ENCODE measurements at places on chromosomes 16 and 17. TPM values are rescaled to one million over a fixed set of nuclear protein-coding genes. Genes with fewer than 3 reads are reported as not detected.

GRCh38 chr17:67105213-67105612 is 60.9 kb downstream of the CACNG1 start:
- no peaks in the 10 kb centered on the region for H3K4me1 ChIP-seq
- peaks cover 20% of the 10 kb centered on the region for H3K36me3 ChIP-seq
- H3K4me3 ChIP-seq: no peak overlapping the region
- no peaks in the 10 kb centered on the region for H3K27me3 ChIP-seq

The ADGRG3 gene
- total RNA-seq: not detected

GRCh38 chr16:8892101-8892575 is 10.0 kb downstream of the LITAFD start:
- no peak for DNase-seq
- peaks cover 41% of the 10 kb centered on the region for H3K36me3 ChIP-seq
- no peaks in the 10 kb centered on the region for H3K4me1 ChIP-seq
- H3K27me3 ChIP-seq: no peaks in the 10 kb centered on the region
- no peak overlapping the region for H3K4me3 ChIP-seq
- H3K27ac ChIP-seq: no peak overlapping the region

The ACLY gene
- 189 TPM for total RNA-seq

GRCh38 chr17:54680410-54680809 is 220.2 kb upstream of the TOM1L1 start:
- no peaks in the 10 kb centered on the region for H3K4me1 ChIP-seq
- no peak overlapping the region for H3K4me3 ChIP-seq
- no peaks in the 10 kb centered on the region for H3K36me3 ChIP-seq
- no peaks in the 10 kb centered on the region for H3K27me3 ChIP-seq

- no peak overlapping the region for H3K4me3 ChIP-seq
- no peak for DNase-seq
- no peak overlapping the region for H3K27ac ChIP-seq
- H3K36me3 ChIP-seq: no peaks in the 10 kb centered on the region
- H3K4me1 ChIP-seq: no peaks in the 10 kb centered on the region
These were observed 78.5 kb upstream of the NACA2 start for GRCh38 chr17:61669522-61669921.

The MYCBPAP gene
- 0.83 TPM for total RNA-seq

The AMZ2 gene
- 113 TPM for total RNA-seq

DNA sequence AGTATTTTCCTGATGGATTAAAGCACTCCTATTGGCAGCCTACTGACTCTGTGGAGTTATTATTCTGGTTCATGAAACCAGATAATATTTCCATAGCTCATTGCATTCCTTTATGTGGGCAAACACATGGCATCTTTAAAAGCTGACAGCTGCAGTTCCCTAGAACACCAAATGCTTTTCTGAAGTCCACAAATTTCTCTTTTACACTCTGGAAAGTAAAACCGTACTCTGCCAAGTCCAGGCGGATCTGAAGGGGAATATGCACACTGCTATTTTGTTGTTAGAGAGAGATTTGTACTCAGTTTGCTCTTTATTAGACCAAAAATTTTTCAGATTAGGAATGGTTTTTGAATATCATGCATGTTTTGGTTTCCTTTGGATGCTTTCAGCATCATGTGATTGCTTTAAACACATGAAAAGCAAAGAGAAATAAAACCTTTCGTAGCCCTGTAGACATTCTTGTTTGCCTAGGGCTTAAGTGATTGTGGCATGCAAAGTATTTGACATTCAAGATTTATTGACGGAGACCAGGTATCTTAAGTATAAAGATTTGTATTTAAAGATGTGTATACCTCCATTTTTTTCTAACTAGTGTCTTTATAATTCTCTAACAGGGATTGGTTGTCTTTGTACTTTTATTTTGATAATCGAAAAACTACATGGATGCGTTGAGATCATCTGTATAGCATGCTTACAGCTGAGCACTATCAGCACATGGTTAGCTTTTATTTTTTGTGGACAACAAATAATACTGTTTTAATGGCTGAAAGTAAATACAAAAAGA is 19.5 kb downstream of the SEC14L1 start:
- no peak for DNase-seq
- H3K4me1 ChIP-seq: peaks cover 7% of the 10 kb centered on the region
- H3K36me3 ChIP-seq: no peaks in the 10 kb centered on the region
- H3K27me3 ChIP-seq: no peaks in the 10 kb centered on the region
- no peak overlapping the region for H3K4me3 ChIP-seq
- H3K27ac ChIP-seq: no peak overlapping the region

- H3K27me3 ChIP-seq: no peaks in the 10 kb centered on the region
- no peaks in the 10 kb centered on the region for H3K36me3 ChIP-seq
- H3K4me3 ChIP-seq: no peak overlapping the region
- no peak overlapping the region for H3K27ac ChIP-seq
- no peak for DNase-seq
- no peaks in the 10 kb centered on the region for H3K4me1 ChIP-seq
These were observed 484.5 kb upstream of the ERCC4 start for GRCh38 chr16:13435415-13435814.

The LRRC37A gene
- total RNA-seq: 2.4 TPM

The IRF8 gene
- total RNA-seq: 22.0 TPM

The CPHXL2 gene
- total RNA-seq: not detected

The CDT1 gene
- 106 TPM for total RNA-seq

DNA sequence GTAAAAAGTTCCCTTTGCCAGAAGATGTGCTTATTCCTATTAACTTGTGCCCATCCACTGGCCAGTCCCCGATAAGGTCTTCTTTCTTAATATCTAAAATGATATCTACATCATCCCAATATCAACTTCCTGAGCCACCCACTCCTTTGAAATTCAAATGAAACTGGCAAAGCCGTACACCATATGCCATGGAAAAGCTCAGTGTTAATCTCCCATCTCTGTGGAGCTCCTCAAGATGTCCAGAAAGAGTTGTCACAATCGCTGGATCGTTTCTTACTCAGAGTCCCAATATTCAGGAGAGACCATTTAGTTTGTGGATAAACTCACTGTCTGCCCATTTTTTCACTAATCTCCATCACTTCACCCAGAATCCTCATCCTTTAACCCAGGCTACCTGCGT is 420.7 kb downstream of the NPIPA8 start:
- no peaks in the 10 kb centered on the region for H3K4me1 ChIP-seq
- no peak overlapping the region for H3K4me3 ChIP-seq
- no peak overlapping the region for H3K27ac ChIP-seq
- DNase-seq: no peak
- no peaks in the 10 kb centered on the region for H3K27me3 ChIP-seq

The LGALS9 gene
- 9.8 TPM for total RNA-seq

GRCh38 chr17:49592263-49592662 is 16.6 kb downstream of the NXPH3 start:
- no peak for DNase-seq
- peaks cover 16% of the 10 kb centered on the region for H3K36me3 ChIP-seq
- no peaks in the 10 kb centered on the region for H3K27me3 ChIP-seq
- no peak overlapping the region for H3K4me3 ChIP-seq
- no peaks in the 10 kb centered on the region for H3K4me1 ChIP-seq

GRCh38 chr17:8875436-8875835 is 8.0 kb upstream of the PIK3R6 start:
- H3K27ac ChIP-seq: no peak overlapping the region
- H3K36me3 ChIP-seq: no peaks in the 10 kb centered on the region
- H3K4me1 ChIP-seq: no peaks in the 10 kb centered on the region
- no peaks in the 10 kb centered on the region for H3K27me3 ChIP-seq
- H3K4me3 ChIP-seq: no peak overlapping the region

DNA sequence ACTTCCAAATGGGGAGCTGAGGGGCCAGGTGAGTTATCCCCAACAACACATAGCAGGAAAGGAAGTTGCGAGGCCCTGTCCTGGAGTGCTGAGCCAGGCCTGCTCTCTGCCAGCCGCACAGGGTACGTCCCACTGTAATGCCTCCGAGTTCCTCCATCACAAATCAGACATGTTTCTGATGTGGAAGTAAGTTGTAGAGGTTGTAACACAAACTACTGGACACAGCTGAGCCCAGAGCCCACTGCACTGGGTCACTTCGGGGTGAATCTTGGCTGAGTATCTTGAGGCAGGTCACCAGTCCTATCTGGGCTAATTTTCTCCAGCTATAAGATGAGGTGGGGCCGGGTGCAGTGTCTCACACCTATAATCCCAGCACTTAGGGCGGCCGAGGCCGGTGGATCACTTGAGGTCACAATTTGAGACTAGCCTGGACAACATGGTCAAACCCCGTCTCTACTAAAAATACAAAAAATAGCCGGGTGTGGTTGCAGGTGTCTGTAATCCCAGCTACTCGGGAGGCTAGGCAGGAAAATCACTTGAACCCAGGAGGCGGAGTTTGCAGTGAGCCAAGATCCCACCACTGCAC is 100.8 kb upstream of the CDH5 start:
- H3K27me3 ChIP-seq: peaks cover 4% of the 10 kb centered on the region
- H3K4me3 ChIP-seq: no peak overlapping the region
- peaks cover 5% of the 10 kb centered on the region for H3K4me1 ChIP-seq
- DNase-seq: no peak
- no peaks in the 10 kb centered on the region for H3K36me3 ChIP-seq

The FLYWCH2 gene
- total RNA-seq: 27.2 TPM

DNA sequence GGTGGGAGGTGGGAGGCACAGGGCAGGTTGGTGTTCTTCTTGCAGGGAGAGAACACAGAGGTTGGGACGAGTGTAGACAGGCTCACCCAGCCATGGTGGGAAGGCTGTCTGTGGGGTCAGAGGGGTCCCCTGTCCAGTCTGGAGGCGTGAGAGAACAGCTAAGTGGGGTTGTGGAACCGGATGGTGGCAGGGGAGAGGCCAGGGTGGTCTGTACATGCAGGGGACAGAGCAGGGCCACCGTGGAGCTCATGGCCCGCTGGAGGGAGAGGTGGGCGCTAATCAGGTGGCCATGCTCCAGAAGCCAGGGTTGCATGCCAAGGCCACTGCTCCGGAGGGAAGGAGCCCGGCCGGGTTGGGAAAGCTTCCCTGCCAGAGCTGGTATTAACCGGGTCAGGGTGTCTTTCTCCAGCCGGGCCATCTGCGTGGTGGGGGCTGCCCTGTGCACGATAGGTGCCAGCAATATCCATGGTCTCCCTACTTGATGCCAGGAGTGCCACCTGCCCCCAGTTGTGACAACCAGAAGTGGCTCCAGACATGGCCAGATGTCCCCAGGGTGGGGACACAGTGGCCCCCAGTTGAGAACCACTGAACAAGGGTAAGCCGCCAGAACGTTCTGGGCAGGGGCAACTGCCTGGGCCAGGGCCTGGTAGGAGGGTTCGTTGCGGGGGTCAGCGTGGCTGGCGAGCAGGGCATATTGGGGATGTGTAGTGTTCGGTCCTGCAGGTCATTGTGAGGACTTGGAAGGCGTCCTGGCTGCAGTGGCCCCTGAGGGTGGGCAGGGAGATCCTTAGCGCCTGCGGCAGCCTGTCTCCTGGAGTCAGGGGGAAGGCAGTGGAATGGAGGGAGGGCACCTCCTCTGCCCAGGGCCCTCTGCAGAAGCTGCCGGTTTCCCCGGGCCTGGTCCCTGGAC is 5.1 kb downstream of the SNN start:
- no peak for DNase-seq
- H3K36me3 ChIP-seq: peaks cover 8% of the 10 kb centered on the region
- H3K4me3 ChIP-seq: no peak overlapping the region
- no peak overlapping the region for H3K27ac ChIP-seq
- no peaks in the 10 kb centered on the region for H3K27me3 ChIP-seq
- H3K4me1 ChIP-seq: peaks cover 44% of the 10 kb centered on the region

DNA sequence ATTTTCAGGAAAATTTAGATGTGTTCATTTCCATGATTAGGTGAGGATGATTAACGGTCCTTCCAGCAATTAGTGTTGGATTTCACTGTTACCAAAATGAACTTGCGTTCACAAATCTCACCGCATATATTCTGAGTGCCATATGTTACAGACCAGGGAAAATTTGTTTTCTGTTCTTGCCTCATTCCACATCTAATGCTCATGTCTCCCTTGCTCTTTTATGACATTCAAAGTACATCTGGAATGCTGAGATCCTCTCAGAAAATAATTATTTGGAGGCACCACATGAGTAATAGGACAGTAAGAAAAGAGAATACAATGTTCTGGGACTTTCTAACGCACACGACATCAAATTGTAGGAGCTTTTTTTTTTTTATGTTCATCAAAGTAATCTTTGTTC is 406.5 kb downstream of the SHISA9 start:
- H3K4me1 ChIP-seq: no peaks in the 10 kb centered on the region
- H3K27me3 ChIP-seq: no peaks in the 10 kb centered on the region
- no peak overlapping the region for H3K27ac ChIP-seq
- no peak for DNase-seq

GRCh38 chr17:45436625-45437464 is 4.2 kb upstream of the ARHGAP27 start:
- H3K4me1 ChIP-seq: peaks cover 3% of the 10 kb centered on the region
- H3K27me3 ChIP-seq: no peaks in the 10 kb centered on the region
- no peak overlapping the region for H3K4me3 ChIP-seq
- no peak for DNase-seq

The TTLL6 gene
- total RNA-seq: not detected

DNA sequence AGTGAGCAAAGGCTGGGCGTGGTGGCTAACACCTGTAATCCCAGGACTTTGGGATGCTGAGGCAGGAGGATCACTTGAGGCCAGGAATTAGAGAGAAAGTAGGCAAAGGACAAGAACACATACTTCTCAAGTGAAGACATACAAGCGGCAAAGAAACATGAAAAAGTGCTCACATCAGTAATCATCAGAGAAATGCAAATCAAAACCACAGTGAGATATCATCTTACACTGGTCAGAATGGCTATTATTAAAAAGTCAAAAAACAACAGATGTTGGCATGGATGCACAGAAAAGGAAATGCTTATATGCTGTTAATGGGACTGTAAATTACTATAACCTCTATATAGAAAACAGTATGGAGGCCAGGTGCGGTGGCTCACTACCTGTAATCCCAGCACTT is 12.2 kb upstream of the SLX4 start:
- H3K4me3 ChIP-seq: no peak overlapping the region
- H3K27ac ChIP-seq: no peak overlapping the region
- H3K4me1 ChIP-seq: peaks cover 26% of the 10 kb centered on the region
- H3K27me3 ChIP-seq: no peaks in the 10 kb centered on the region

DNA sequence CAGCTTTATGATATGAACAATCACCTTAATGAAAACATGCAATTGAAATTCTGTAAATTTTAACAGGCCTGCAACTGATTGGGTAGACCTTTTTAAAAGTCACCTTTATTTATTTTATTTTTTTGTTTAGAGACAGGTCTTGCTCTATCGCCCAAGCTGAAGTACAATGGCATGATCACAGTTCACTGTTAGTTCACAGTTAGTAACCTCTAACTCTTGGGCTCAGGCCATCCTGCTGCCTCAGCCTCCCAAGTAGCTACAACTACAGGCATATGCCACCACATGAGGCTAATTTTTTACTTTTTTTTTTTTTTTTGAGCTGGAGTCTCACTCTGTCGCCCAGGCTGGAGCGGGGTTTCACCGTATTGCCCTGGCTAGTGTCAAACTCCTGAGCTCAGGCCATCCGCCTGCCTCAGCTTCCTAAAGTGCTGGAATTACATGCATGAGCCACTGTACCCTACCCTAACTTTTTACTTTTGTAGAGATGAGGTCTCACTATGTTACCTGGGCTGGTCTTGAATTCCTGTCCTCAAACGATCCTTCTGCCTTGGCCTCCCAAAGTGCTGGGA is 28.0 kb downstream of the AP1G1 start:
- no peaks in the 10 kb centered on the region for H3K27me3 ChIP-seq
- peaks cover 4% of the 10 kb centered on the region for H3K4me1 ChIP-seq
- no peak for DNase-seq
- no peak overlapping the region for H3K4me3 ChIP-seq
- H3K36me3 ChIP-seq: peaks cover 4% of the 10 kb centered on the region

Data from CD8-positive, alpha-beta memory T cell (primary cell).